Uterus (tissue), 4 donors: ENCODE measurements at places on chromosomes 5 and 9.

DNA sequence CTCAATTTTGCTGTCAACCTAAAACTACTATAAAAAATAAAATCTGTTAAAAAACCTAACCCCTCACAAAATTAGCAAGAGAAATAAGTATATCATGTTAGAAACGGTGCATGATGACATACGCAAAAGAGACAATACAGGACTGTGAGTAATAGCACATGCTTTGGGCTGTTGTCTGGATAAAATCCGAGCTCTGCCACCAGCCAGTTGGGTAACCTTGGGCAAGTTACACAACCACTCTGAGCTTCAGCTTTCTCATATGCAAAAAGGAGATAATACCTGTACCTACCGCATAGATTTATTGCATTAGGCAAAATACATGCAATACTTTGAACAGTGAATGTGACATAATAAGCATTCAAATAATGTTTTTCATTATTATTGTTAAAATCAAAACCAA lies 481.7 kb downstream of the TLE1 start:
- no peaks in the 10 kb centered on the region for H3K27me3 ChIP-seq
- H3K27ac ChIP-seq: no peak overlapping the region
- DNase-seq: no peak
- H3K4me3 ChIP-seq: no peak overlapping the region
- H3K4me1 ChIP-seq: no peaks in the 10 kb centered on the region
- H3K36me3 ChIP-seq: no peaks in the 10 kb centered on the region

DNA sequence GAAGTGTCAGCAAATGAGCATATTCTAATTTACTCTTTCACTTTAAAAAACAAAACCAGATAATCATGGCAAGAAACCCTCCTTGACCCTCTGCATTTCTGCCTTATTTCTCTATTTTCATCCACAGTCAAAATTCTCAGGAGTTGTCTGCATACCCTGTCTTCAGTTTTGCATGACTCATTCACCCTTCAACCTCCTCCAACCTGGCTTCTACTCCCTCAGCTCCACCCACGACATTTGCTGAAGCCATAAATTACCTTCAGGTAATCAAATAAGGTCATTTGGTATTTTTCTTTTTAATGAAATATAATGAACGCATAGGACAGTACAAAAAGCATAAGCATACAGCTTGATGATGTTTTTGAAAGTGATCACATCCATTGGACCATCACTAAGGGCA lies 27.8 kb upstream of the SH3GL2 start:
- no peak for DNase-seq
- H3K27me3 ChIP-seq: no peaks in the 10 kb centered on the region
- no peaks in the 10 kb centered on the region for H3K4me1 ChIP-seq
- H3K27ac ChIP-seq: no peak overlapping the region
- H3K4me3 ChIP-seq: no peak overlapping the region

DNA sequence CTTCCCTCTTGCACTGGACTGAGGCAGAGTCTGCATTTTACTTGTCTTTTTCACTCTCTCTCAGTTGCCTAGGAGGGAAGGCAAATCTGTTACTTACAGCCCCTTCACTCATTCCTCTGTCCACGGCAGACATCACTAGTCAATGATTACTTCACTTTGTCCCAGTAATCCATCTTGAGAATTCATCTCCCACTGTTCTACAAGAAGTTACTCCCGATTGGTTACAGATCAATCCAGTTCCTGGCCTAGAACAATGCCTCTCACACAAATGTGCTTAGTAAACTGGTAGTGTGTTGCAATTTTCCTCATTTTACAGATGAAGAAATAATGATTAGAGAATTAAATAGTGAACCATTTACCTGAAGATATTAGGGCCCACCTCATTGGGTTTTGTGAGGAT lies 49.7 kb upstream of the SPATA31D4 start:
- no peaks in the 10 kb centered on the region for H3K27me3 ChIP-seq
- H3K36me3 ChIP-seq: no peaks in the 10 kb centered on the region
- H3K4me1 ChIP-seq: no peaks in the 10 kb centered on the region

GRCh38 chr9:134136996-134137299 lies 1.1 kb downstream of the WDR5 start:
- H3K36me3 ChIP-seq: no peaks in the 10 kb centered on the region
- H3K4me3 ChIP-seq: peak overlapping the region; percentile 91
- no peaks in the 10 kb centered on the region for H3K27me3 ChIP-seq
- DNase-seq: no peak

DNA sequence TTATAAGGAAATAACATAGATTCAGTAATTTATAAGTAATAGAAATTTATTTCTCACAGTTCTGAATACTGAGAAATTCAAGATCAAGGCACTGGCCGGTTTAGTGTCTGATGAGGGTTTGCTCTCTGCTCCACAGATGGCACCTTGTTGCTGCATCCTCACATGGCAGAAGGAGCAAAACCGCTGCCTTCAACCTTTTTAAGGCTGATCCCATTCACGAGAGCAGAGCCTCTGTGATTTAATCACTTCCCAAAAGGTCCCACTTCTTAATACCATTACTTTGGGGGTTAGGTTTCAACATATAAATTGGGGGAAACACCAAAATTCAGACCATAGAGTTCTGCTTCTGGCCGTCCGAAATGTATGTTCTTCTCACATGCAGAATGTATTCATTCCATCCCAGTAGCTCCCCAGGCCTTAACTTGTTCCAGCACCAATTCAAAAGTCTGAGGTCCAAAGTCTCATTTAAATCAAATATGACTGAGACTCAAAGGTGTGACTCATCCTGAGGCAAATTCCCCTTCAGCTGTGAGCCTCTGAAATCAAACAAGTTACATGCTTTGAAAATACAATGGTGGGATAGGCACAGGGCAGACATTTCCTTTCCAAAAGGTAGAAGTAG lies 30.6 kb downstream of the BAAT start:
- no peaks in the 10 kb centered on the region for H3K27me3 ChIP-seq
- no peak overlapping the region for H3K27ac ChIP-seq
- no peaks in the 10 kb centered on the region for H3K36me3 ChIP-seq
- H3K4me3 ChIP-seq: no peak overlapping the region
- DNase-seq: no peak

DNA sequence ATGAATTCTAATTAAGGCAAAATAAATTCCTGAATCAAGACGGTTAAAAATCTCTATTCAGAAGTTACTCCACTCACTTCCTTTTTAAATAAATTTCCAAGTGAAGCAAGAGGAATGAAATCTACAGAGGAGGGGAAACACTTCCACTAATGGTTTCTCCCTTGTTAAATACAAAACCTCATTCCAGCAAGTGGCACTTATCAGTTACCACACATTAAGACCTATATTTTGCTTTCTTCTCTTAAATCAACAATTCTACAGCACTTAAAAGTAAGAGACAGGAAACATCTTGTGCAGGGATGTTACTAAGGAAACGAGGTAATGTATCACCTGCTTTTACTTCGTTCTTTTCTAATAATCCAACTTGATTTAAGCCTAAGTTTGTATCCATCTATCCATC lies 172.6 kb downstream of the RAPGEF6 start:
- H3K36me3 ChIP-seq: no peaks in the 10 kb centered on the region
- no peaks in the 10 kb centered on the region for H3K27me3 ChIP-seq
- H3K27ac ChIP-seq: no peak overlapping the region
- no peaks in the 10 kb centered on the region for H3K4me1 ChIP-seq
- no peak overlapping the region for H3K4me3 ChIP-seq

GRCh38 chr5:157215514-157216167 lies 35.0 kb downstream of the ITK start:
- no peaks in the 10 kb centered on the region for H3K4me1 ChIP-seq
- H3K27me3 ChIP-seq: no peaks in the 10 kb centered on the region
- H3K4me3 ChIP-seq: no peak overlapping the region
- H3K36me3 ChIP-seq: no peaks in the 10 kb centered on the region
- no peak for DNase-seq

- no peak overlapping the region for H3K4me3 ChIP-seq
- no peaks in the 10 kb centered on the region for H3K27me3 ChIP-seq
- no peaks in the 10 kb centered on the region for H3K4me1 ChIP-seq
- no peaks in the 10 kb centered on the region for H3K36me3 ChIP-seq
- DNase-seq: no peak
These were observed 115.6 kb downstream of the VCAN start for GRCh38 chr5:83586874-83587776.
